ENCODE measurements at places on chromosomes 3 and 15.

- DNase-seq, result no peak
These were observed 637.1 kb downstream of the MAGI1 start for GRCh38 chr3:65401359-65402305.

GRCh38 chr3:31485196-31485595 lies 47.5 kb upstream of the STT3B start:
- no peak for DNase-seq

GRCh38 chr3:45551214-45552010 lies 43.1 kb upstream of the LIMD1 start:
- no peak for DNase-seq

DNA sequence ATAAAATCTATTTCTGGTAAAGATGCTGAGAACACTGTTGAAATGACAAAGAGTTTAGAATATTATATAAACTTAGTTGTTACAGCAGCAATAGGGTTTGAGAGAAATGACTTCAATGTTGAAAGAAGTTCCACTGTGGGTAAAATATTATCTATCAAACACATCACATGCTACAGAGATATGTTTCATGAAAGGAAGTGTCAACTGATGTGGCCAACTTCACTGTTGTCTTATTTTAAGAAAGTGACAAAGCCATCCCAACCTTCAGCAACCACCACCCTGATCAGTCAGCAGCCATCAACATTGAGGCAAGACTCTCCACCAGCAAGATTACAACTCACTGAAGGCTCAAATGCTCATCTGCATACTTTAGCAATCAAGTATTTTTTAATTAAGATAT lies 20.2 kb downstream of the TMEM39A start:
- DNase-seq, result no peak

GRCh38 chr3:45765958-45766357 lies 30.4 kb downstream of the SLC6A20 start:
- no peak for DNase-seq

DNA sequence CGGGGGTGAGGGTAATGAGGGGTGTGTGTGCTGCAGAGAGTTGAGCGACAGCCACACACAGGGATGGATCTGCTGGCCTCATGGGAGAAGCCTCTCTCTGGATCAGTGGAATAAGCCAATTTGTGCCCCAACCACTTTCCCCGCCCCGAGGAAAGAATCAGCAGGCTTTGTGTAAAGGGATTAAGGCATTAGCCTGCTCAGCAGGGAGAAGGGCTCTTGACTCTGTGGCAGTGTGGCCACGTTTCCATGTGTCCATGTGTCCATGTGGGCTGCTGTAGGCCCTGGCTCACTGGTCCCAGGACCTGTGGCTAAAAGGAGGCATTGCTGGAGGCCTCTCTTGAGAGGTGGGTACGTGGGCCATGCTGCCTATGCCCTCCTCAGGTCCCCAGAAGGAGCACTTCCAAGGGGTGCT lies 104.7 kb downstream of the HMG20A start:
- DNase-seq, result no peak

GRCh38 chr3:147661916-147662315 lies 252.8 kb downstream of the ZIC1 start:
- DNase-seq, result no peak

GRCh38 chr3:142481196-142481595 lies 33.4 kb upstream of the XRN1 start:
- DNase-seq, result no peak

DNA sequence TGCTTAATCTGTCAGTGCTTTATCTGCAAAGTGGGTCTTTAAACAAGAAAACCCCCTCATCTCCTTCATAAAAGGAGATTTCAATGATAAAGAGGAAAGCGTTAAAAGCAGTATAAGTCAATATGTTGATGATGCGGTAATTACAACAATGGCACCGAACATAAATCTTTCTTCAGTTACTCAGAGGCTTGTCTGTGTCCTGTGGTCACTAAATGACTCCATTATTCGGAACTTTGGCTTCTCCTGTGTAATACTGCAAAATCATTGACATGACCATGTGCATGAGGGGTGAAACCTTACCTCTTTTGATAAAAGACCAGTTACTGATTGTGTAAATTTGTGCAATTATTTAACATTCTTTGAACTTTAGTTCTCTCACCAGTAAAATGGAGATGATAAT lies 4.8 kb upstream of the USP3 start:
- no peak for DNase-seq

- DNase-seq, result no peak
These were observed 35.1 kb upstream of the EIF3J start for GRCh38 chr15:44501768-44502366.

DNA sequence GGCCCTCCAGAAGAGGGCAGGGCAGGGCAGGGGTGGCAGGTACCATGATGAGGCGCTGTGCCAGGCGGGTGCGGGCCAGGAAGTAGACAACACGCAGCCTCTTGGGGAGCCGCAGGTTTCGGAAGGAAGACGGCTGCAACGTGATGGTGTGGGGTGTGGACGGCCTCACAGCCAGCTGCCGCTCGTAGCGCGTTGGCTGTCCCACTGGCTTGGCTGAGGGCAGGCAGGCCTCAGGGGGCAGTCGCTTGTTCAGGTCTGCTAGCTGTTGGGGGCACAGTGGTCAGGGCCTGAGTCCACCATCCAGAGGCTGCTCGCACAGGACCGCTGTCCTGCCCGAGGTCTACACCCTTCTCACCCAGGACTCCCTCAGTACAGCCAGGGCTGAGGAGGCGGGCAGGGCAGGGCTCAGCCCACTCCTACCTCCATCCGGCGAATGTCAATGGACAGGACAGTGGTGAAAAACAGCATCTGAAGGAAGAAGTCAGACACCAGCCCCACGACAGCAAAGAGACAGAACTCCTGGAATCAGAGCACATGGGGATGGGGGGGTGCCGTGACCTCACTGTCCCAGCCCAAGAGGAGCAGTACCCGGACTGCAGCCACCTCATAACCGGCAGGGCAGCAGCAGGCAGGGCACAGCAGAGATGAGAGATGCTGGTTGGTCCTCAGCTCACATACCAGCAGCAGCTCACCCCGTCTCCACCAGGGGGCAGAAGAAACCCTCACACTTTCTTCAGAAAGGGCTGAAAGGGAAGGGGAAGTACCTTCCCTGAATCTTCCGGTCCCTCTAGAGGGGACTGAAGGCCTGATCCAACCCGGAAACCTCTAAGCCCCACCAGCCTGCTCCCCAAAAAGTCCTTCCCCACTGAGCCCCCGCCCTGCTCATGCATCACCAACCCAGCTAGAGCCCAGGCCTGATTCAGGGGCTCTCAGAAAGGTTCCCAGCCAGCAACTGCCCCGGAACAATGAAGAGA lies 40.0 kb downstream of the PTPN23 start:
- DNase-seq, result peak; percentile 68

- DNase-seq, result no peak
These were observed 7.0 kb upstream of the RFT1 start for GRCh38 chr3:53137221-53137620.

DNA sequence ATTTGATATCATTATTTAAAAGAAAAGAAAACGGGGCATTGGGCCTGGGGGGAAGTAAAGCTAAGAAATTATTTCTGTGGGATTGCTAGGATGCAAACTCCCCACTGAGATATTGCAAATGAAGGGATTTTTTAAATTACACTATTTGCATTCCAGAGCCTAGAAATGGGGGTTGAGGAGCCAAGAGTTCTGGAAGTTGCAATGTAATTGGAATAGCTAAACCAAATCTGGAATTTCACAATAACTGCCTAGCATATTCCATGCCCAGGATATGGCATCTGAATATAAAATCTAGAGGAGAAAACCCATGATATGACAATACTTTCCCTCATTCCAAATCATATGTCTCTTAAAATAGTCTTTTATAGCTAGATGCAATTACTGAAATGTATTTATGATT lies 93.0 kb downstream of the CADM2 start:
- DNase-seq, result no peak

DNA sequence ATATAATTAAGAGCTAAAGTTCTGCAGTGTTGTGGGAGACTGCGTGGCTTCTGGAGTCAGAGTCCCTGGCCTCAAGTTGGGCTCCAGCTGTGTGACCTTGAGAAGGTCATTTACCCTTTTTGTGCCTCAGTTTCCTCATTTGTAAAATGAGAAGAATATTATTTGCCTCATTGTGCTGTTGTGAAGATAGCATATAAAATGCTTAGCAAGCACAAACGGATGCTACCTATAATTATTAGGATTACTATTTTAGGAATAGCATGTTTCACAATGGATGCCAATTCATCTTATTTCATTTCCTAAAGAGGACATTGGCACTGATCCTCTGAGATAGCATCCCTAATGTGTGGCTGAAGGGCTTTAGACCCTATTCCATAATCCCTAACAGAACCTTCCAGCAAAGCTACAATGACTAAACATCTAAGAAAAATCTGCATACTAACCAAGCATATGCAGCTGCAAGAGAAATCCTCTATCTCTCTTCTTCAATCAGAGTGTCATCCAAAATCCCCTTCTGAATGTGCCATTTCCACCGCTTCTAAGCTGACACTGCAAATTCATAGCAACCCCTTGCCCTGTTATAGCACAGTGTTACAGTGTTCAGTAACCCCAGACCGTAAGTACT lies 148.3 kb downstream of the RBMS3 start:
- no peak for DNase-seq

GRCh38 chr3:60445446-60445845 lies 805.8 kb downstream of the FHIT start:
- DNase-seq, result no peak

DNA sequence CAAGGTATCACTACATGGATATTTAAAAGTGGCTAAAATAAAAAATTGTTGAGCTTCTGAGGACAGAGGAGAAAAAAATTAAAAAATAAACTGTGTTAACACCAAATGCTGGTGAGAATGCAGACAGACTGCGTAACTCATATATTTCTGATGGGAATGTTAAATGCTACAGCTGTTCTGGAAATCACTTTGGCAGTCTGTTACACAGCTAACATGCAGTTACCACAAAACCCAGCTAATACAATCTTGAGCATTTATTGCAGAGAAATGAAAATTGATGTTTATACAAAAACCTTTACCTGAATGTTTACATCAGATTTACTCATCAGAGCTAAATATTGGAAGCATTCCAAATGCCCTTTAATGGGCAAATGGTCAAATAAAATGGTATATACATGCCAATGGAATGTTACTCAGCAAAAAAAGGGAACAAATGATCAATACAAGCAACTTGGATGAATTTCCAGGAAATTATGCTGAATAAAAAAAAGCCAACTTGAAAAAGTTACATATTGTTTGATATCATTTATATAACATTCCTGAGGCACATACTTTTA lies 24.6 kb downstream of the MNS1 start:
- DNase-seq, result no peak

GRCh38 chr3:141085343-141086070 lies 34.4 kb downstream of the SPSB4 start:
- DNase-seq, result no peak

GRCh38 chr3:112736805-112737566 lies 96.0 kb upstream of the CCDC80 start:
- DNase-seq, result no peak

DNA sequence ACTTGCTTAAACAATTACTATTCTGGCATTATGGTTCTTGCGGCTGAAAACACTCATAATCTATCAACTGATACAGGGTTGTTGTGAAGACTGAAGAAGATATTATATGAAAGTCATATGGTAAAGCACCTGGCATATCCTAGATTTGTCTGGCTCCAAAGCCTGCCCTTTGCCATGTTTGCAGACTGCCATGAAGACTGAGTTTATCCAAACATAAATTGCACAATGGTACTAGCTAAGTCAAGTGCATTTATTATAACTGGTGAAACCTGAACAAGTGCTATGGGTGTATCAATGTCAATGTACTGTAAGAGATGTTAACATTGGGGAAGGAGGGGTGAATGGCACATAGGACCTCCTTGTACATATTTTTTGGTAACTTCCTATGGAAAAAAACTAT lies 87.4 kb upstream of the MEX3B start:
- no peak for DNase-seq

DNA sequence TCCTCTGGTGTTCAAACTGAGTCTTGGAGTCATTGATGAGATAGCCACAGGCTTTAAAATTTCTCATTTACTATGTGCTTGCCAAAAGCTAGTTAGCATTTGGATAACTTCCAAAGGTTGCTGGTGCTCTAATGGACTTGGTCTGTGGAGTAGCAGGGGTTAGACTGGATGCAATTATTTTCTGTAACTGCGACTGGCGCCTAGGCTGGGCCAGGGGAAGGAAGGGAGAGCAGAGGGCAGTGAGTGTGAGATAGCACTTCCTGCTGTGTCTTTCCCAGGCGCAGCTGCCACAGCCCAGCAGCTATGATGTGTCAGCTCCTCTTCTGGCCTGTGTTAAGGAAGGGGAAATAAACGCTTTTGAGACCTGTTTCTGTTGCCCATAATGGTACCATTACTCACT lies 98.6 kb downstream of the MYRIP start:
- DNase-seq, result no peak

DNA sequence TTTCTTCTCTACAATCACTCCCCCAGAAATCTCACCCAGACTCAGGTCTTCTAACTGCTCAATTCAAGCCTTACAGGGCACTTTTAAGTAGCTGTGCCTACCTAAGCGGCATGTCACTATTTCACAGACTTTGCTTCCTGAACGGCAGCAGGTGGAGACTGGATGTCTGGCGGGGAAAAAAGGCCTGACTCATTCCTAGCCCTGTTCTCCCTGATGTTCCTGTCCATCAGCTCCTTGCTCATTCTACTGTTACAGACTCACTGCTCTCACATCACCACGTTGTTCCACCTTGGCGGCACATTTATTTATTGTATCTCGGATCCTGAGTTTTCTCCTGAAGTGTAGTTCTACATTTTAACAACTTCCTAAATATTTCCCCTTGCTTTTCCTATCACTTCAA lies 52.6 kb upstream of the ATP11B start:
- DNase-seq, result no peak

DNA sequence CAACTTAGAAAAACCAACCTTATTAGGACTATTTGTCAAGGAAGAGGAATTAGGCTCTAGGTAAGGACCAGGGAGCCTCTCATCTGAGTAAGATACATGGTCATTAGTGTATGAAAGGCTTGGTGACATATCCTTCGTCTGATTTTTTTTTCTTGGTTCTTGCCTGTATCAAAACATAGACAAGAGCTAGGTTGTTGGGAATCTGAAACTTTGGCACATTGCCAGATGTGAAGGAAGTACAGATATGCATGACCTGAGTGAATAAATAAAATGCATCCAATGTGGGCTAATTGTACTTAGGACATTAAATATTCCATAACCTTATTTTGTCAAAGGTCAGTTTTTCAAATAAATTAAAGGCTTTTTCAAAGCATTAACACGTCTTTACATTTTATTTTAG lies 151.8 kb downstream of the SYNPR start:
- no peak for DNase-seq

DNA sequence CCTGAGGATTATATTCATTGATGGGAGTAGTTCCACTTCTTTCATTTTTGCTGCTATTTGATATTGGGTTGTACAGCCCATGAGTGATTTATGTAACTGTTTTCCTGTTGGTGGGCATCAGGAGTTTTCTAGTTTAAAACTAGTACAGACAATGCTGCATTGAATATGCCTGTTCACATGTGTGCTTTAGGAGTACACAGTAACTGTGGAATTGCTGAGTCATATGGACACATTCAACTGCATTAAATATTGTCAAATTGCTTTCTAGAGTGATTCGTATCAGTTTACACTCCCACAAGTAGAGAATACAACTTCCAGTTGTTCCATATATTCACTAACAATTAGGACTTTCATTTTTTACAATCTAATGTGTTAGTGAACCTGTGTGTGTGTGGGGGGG lies 59.8 kb upstream of the THSD4 start:
- DNase-seq, result no peak
